Activated CD4-positive, alpha-beta T cell treated with anti-CD3 and anti-CD28 coated beads for 4 hours (primary cell): ENCODE measurements at places on chromosomes 2 and 18.
A peak's percentile ranks its signal among the peaks of the same experiment; 100 is the strongest.

GRCh38 chr18:59085797-59086196 is 53.9 kb upstream of the SEC11C start:
- no peak for DNase-seq

- DNase-seq, result no peak
Measured at GRCh38 chr2:217625557-217626169, 377.1 kb downstream of the TNS1 start.

DNA sequence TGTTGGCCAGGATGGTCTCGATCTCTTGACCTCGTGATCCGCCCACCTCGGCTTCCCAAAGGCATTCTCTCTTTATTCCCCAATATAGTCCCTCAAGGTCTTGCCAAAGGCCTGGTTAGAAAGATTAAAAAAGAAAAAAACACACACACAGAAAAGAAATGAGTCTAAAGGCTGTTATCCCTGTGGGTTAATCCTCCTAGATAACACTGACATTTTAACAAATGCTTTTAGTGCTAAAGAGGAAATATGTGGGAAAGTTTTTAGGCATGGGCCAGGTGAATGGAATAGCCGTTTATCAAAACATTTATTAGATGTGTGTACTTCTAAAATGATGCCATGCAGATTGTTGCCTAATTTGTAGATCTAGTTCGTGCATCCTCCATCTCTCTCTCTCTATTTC is 261.6 kb upstream of the FN1 start:
- no peak for DNase-seq

DNA sequence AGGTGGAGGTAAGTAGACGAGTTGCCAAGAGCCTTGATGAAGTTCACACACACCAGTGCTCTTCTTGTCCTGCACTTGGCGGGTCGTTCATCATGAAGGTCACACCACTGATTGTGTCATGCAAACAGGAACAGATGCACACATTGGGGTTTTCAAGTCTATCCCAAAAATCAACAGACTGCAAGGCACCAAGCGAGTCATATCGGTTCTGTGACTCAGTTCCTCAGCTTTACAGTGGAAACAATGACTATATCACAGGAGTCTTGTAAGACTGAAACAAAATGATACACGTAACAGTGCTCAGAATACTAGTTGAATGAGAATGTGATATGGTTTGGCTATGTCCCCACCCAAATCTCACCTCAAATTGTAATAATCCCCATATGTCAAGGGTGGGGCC is 526.9 kb upstream of the ID2 start:
- no peak for DNase-seq

DNA sequence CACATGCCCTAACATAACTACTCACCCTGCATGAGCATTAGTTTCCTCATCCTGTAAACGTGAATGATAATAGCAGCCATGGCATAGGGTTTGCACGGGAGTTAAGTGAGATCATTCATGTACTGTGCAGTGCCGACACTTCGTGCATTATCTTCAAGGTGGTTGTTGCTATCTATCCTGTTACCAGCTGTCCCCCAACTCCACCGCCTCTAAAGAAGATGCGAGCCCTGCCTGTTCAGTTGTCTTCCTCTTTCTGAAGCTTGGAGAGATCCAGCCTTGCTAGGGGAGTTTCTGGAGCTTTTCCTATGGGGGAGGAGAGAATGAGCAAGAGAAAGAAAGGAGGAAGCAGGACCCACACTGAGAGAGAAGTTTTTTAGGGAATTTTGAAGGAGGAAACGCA is 34.4 kb downstream of the YPEL5 start:
- DNase-seq, result no peak

DNA sequence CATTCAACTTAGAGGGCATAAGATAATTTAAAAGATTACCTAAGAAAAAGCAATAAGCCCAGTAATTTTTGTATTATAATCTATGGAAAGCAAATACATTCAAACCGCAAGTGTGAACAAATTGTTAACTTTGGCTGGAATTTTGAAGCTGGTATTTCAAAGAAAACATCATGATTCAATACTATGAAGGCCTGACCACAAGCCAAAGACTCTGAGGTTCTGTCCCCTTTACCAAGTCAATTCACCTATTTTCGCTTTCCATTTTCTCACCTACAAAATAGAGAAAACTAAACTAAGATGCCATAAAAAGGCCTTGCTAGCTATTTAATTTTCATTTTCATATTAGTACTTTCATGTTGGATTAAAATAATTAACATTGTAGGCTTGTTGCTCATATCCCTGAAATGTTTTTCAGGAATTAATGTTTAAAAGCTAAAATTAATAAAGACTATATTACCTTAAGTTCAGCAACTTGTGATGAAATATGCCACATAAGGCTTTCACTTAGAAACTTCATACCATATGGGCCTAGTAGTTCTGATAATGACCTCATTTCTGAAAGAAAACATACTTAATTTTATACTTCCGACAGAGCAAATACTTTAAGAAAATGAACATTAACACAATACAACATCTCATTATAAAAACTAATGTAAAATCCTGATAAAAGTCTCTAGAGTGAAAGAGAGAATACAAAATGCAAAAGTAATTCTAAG is 85.7 kb upstream of the FRZB start:
- no peak for DNase-seq

DNA sequence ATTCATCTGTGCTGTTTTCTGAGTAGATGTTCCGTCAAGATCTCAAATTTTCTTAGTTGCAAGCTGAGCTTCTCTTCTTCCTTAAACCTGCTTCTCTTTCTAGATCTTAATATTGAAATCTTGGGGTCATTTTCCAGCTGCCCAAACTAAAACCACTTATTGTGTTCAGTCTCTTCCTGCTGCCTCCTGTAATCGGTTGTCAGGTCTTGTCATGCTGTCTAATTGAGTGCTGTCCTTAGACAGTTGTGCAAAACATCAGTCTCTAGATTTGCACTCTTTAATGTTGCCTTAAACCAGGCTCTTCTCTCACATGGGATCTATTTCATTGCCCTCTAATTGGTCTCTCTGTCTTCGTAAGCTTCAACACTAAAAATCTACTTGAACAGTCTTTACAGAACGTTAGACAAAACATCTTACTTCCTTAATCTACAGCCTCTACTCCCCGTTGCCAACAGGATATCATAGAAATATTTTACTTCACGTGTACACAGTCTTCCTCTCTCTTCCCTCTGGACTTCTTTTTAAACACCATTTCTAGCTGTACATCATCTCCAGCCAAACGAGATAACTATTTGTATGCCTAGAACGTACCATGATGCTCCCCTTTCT is 34.9 kb downstream of the GPD2 start:
- no peak for DNase-seq

GRCh38 chr18:9495916-9496705 is 20.8 kb downstream of the RALBP1 start:
- DNase-seq, result no peak

GRCh38 chr2:236939271-236939670 is 146.4 kb upstream of the COPS8 start:
- no peak for DNase-seq

GRCh38 chr2:204312105-204312504 is 233.2 kb upstream of the PARD3B start:
- DNase-seq, result no peak

- DNase-seq, result peak; percentile 56
Measured at GRCh38 chr18:62523631-62524439, 1.0 kb downstream of the ZCCHC2 start.

- no peak for DNase-seq
Measured at GRCh38 chr2:43486603-43487002, 109.2 kb downstream of the THADA start.

GRCh38 chr18:37258131-37258530 is 307.5 kb downstream of the CELF4 start:
- no peak for DNase-seq

- DNase-seq, result no peak
Measured at GRCh38 chr18:9574473-9575115, 39.8 kb downstream of the PPP4R1 start.

DNA sequence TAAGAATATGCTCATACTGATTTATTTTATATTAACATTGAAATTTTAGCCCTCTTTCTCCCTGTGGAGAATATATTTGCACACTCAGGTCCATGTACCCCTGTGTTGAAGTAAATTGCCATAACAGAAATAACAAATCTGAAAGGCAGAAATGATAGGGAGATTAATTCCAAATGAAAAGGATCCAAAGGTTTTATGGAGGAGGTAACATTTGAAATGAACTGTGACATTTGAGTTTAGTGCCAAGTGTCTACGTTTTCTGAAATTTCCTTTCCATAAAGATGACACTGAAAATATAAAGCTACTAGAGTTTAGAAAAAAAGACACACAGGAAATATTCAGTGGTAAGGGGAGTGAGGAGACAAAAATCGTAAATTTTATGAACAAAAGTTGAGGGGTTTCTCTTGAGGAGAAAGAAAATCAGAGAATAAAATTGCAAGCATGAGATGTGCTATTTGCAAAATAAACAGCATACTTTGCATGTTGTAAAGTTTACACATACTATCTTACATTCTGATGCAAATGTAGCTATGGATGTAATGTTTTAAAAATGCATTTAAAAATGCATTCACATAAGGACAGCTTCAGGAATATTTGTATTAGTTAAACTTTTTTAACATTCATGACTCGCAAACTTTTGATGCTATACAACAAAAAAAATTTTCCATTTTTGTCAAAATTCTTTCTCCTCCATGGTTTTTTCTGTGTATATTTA is 69.5 kb downstream of the BAZ2B start:
- DNase-seq, result no peak

- no peak for DNase-seq
Measured at GRCh38 chr18:37563931-37564392, 1.6 kb downstream of the CELF4 start.

- no peak for DNase-seq
Measured at GRCh38 chr2:227717687-227718567, at the start of gene SLC19A3. SLC19A3 (minus strand) TSS chr2:227718028; CDS start chr2:227702318, 15,710 bp downstream.

- no peak for DNase-seq
Measured at GRCh38 chr2:172350839-172351479, 76.4 kb upstream of the ITGA6 start.

- DNase-seq, result no peak
Measured at GRCh38 chr2:6446938-6447608, 418.6 kb downstream of the CMPK2 start.

- DNase-seq, result no peak
Measured at GRCh38 chr2:112342067-112342550, 66.7 kb downstream of the ZC3H6 start.

GRCh38 chr2:155223781-155224406 is 525.4 kb downstream of the KCNJ3 start:
- DNase-seq, result no peak

GRCh38 chr2:40220177-40220925 is 231.5 kb downstream of the SLC8A1 start:
- no peak for DNase-seq

- DNase-seq, result no peak
Measured at GRCh38 chr2:3334392-3335345, 42.9 kb downstream of the EIPR1 start.

DNA sequence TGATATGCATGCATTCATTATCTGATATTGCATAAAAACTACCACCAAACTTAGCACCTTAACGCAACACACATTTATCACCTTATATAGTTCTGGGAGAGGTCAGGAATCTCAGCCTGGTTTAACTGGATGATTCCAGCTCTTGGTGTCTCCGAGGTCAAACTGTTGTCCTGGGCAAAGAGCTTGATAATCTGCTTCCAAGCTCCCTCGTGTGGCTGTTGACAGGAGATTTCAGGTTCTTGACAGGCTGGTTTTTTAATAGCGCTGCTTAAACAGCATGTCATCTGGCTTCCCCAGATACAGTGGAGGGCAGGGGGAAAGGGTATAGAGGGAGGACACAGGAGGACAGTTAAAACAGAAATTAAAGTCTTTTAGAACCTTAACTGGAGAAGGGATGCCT is 785.0 kb downstream of the CNTNAP5 start:
- DNase-seq, result no peak

GRCh38 chr2:109719871-109720270 is 74.2 kb upstream of the RGPD5 start:
- DNase-seq, result no peak

DNA sequence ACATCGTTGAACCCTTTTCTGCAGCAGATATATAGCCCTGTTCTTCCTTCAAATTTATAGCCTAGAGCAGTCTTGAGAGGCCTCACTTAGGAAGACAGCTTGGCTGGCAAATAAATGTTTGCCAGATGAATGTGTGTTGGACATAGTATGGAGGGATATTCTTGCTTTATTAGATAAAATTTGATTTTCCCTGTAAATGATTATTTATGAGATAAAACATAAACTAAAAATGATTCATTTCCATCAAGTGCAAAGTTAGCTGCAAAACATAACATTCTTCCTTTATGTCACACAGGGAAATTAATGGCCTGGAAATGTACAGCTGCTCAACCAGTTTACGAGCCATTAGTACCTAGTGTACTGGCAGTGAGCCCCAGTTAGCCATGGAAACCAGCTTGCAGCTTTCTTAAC is 82.5 kb downstream of the LIMS1 start:
- DNase-seq, result no peak

- no peak for DNase-seq
Measured at GRCh38 chr2:106356291-106356690, 111.9 kb downstream of the RGPD3 start.

DNA sequence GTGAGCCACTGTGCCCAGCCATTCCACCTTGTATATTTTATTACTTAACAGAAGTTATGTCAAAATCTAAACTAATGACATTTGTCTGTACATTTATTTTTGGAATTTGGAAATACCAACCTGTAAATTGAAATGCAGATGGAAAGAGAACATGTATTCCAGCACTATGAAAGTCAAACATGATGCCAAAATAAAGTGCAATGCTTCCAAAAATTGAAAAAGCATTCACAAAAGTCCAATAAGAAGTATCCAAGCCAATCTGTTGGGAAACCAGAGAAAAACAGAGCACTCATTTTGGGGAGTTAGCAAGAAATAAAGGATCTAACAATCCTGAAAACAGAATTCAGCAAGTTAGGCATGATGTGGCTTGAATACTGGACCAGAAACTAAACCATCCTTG is 30.3 kb upstream of the NARS1 start:
- no peak for DNase-seq

- DNase-seq, result no peak
Measured at GRCh38 chr2:164831887-164832286, 9.7 kb downstream of the COBLL1 start.

- no peak for DNase-seq
Measured at GRCh38 chr2:28436525-28437051, 43.9 kb downstream of the FOSL2 start.

GRCh38 chr2:181725476-181725875 is 45.2 kb upstream of the NEUROD1 start:
- no peak for DNase-seq
